ENCODE measurements at places on chromosomes 4 and X. TPM values are rescaled to one million over a fixed set of nuclear protein-coding genes. Genes with fewer than 3 reads are reported as not detected.

ART3 gene
- not detected for total RNA-seq

DNA sequence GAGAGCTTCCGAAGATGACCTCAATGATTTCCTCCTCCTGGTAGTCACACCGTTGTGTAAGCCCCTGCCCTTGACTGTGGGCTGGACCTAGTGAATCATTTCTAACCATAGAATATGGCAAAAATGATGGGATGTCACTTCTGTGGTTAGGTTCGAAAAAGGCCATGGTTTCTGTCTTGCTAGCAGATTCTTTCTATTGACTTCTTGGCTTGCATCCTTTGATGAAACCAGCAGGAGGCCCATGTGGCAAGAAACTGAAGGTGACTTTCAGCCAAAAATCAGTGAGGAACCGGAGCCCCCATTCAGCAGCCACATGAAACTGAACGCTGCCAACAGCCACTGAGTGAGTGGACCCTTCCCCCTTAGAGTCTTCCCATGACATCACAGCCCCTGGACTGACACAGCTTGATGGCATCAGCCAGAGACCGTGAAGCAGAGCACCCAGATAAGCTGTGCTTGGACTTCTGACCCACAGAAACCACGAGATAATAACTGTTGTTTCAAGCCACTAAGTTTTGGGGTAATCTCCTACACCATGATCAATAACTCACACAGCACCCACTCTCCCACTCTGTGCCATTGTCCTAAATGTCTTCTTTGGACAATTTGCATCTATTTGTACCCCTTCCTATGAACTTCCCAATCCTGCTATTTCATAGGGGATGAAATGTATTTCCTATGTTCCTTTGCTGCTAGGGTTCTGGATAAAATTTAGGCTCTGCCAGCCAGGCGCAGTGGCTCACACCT is 148.0 kb upstream of the STX18 start:
- no peak for DNase-seq

IL15 gene
- 1.3 TPM for total RNA-seq

DNA sequence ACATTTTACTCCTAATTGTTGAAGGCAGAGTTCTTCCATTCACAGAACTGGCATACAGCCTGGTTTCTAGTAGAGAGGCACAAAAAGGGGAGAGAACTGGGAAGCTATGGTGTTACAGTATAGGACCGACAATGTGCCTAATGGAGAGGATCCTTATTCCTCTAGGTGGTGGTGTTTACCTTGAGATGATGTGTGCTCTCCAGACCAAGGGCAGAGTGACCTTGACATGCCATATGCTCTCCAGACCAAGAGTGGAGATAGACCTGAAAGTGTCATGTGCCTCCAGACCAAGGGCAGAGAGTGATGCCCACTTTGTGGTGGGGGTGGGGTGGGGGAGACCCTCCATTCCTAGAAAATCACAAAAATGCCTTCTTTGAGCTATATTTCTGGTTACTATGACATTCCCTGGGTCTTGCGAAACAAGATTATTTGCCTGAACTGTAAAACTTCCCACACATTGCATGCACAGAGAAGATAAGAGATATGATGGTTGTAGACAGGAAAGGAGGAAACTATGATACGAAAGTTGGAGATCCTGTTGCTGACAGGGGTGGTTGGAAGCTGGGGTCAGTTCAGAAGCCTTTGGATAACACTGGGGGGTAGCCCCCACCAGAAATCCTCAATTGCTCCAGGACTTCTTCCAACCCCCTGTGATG is 119.7 kb downstream of the TEX13C start:
- no peak for DNase-seq

GRCh38 chr4:114815760-114816159 is 217.2 kb downstream of the UGT8 start:
- no peak for DNase-seq

CLCN4 gene
- not detected for total RNA-seq

GRCh38 chrX:71928856-71929255 is 18.2 kb downstream of the NHSL2 start:
- DNase-seq, result no peak

DNA sequence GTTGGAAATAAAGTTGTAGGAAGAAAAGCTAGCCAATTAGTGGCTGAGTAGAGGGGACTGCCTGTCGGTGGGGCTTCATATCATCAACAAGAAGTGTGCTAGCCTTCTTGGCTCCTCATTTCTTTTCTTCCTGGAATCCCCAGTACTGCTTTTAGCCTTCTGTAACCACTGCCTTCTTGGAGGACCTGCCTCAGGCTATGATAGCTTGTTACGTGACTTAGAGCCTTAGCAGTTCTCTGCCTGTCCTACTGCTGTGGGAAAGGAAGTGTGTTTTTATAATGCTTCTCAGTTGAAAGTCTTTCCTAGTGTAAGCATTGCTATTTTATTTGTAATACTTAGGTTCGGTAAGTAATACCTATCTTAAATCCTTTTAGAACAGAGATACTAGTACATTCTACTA is 61.9 kb downstream of the LARP1B start:
- DNase-seq, result no peak

DNA sequence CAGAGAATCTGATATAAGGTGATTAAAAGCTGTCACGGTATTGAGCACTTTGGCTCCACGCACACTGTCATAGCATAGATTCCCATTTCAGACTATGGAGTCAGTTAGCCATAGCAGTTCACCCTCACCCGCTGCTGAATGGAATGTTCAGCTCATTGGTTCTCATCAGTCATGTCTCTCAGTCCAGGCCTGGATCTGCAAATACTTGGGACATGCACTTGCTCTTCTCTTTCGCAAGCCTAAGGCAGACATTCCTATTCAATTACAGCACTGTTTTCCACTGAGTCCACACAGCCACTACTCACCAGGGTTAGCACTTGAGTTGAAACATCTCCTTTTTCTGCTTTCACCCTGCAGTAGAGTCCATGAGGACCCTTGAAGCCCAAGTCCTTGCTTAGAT is 30.6 kb upstream of the SCML1 start:
- DNase-seq, result no peak

DNA sequence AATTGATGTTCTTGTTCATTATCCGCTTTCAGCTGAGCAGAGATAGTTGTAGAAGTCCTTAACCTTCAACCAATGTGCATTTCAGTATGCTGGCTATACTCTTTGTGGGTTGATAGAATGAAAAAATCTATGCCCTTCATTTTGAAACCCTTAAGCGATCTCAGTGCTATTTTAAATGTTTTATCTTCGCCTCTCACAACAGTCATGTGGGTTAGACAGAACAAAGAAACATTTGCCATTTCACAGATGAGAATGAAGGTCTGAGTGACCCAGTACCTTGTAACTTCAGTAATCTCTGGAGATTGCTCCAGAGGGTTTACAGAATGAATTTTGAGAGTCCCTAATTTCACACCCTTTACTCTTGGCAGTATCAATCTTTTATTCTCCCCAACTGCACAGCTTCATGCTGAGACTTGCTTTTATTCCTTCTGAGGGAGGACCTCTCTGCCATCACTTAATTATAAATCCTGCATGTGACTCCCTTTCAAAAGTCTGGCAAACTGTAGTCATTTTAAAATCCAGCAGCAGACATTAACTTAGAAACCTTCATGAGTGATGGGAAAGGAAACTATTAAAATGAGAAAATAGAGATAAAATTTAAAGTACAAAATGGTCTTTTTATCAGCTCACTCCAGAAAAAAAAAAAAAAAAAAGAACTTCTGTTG is 921.5 kb downstream of the RAB28 start:
- DNase-seq, result no peak

- DNase-seq, result no peak
These were observed 58.5 kb downstream of the TEX13C start for GRCh38 chrX:125378205-125378604.

DNA sequence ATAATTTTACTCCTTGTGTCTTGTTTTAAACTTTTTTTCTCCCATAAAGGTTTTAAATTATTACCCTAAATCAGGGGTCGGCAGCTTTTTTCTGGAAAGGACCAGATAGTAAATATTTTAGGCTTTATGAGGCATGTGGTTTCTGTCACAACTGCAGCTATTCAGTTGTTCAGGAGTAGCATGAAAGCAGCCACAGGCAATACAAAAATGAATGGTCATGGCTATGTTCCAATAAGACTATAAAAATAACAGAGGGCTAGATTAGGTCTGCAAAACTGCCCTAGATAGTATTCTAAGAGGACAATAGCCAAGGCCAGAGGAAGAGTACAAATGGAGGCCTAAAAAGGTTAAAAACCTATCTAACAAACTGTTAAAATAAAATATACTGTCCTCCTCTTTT is 24.6 kb downstream of the HERC5 start:
- no peak for DNase-seq

- no peak for DNase-seq
These were observed 421.5 kb downstream of the NLGN4X start for GRCh38 chrX:5807181-5807580.

DNA sequence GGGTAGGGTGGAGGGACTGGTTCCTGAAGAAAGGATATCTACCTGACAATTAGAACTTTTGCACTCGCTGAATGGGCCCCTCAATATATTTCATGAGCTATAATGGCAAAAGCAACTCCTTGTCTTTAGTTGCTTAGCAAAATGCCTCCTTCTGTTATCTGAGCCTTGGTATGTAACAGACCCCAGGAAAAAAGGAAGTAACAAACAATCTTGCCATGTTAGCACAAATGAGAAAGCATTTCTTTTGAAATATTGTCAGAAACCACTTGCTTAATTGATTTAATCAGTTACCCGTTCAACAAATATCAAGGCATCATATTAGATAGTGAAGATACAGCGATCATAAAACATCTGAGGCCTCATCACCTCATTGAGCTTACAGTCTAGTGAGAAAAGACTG is 74.6 kb upstream of the MAGEA10 start:
- DNase-seq, result no peak

DNA sequence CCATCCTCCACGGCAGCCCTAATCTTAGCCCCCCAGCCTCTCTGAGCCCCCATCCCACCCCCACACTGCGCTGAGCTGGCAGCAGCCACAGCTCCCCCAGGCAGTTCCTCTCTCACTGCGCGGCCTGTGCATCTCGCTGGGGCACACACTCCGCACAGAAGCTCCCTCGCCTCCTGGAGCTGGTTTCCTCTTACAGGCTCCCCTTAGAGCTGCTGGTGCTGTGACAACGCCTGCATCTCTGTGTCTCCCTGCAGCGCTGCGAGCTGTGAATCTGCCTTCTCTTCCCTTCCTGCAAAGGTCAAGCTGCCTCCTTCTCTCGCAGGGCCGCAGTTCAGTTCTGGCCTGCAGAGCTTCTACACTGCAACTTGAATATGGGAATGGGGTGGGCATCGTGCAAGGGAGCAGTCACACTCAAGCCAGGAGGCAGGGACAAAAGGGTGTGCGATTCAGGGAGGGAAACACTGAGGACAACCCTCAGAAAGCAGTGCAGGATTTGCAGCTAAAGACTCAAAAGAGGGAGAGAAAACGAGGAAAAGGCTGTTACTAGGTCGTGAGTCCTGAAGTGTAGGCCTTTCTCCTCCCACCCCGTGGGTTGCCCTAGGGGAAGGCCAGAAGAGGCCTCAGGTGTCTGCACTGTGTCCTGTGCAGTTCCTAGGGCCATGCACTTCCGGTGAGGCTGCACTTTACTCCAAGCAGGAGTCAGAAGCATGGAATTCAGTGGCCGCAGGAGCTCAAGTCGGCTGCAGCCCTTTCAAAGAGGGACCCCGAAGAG is 87.0 kb downstream of the BCOR start:
- DNase-seq, result no peak

DNA sequence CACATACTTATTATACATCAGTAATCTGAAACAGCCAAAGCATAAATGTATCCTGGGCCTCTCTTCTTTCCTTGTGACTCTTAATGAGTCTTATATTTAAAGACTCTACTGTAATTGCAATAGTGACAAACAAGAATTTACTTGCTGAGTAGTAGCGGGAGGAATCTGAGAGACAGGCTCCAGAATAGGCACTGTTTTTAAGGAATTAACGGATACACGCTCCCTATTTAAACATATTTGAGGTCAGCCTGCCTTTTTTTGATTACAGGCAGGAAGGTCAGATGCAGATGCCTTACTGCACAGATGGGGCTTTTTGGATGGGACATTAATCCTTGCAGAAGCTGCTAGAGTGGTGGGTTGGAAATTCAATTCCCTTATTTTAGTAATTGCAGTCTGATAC is 196.3 kb upstream of the ANXA3 start:
- DNase-seq, result no peak

DNA sequence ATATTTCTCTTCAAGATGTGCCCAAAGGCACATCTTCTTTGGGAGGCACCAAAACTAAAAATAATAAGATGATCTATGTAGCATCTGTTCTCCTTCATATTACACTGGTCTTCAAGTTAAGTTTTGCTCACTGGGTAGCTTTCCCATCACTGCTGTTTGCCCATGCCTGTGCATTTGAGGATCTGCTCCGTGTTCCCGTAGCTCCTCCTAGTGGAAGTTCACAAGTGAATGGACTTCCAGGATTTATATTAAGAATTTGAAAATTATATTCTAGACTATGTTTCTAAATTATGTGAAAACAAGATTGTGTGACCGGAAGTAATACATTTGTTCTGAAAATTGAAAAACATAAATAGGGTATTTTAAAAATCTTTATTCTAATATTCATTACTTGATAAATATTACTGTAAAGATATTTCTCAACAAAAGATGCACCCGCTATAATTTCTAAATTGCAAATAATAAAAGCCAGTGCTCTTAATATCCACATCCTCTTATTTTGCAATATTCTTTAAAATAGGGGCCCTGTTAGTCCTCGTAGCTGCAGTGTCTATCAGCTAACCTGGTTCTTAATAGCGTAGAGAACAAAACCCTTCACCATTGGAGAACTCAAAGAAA is 147.7 kb downstream of the RBM46 start:
- DNase-seq, result no peak

YIPF7 gene
- total RNA-seq, result not detected

- peak; percentile 99 for DNase-seq
These were observed 436 bp upstream of the PPP3CA start for GRCh38 chr4:101347557-101348366.

NLRP2B gene
- not detected for total RNA-seq

C4orf50 gene
- 0.16 TPM for total RNA-seq

GRCh38 chrX:10172877-10173276 is 16.1 kb downstream of the CLCN4 start:
- no peak for DNase-seq

G6PD gene
- 20.3 TPM for total RNA-seq

- no peak for DNase-seq
These were observed 7.6 kb downstream of the PRIMPOL start for GRCh38 chr4:184657144-184657543.

SLC38A5 gene
- 7.0 TPM for total RNA-seq

NUDT11 gene
- total RNA-seq, result 0.47 TPM

HSFX3 gene
- not detected for total RNA-seq

- no peak for DNase-seq
These were observed 34.3 kb downstream of the CLDN34 start for GRCh38 chrX:10001496-10001895.

GRCh38 chr4:25378437-25378743 is 1.3 kb downstream of the ANAPC4 start:
- no peak for DNase-seq

CD99L2 gene
- total RNA-seq, result 6.5 TPM

SRPK3 gene
- not detected for total RNA-seq

OTUD6A gene
- not detected for total RNA-seq

SMR3B gene
- not detected for total RNA-seq

SSX2B gene
- total RNA-seq, result not detected

GRCh38 chrX:83916525-83916924 is 55.6 kb downstream of the CYLC1 start:
- DNase-seq, result no peak

GRCh38 chr4:84647312-84647884 is 64.5 kb downstream of the CDS1 start:
- no peak for DNase-seq

GRCh38 chr4:151143162-151143561 is 43.7 kb downstream of the RPS3A start:
- no peak for DNase-seq

Data from CD4-positive, alpha-beta T cell (primary cell).